Urinary bladder (tissue), 4 donors: ENCODE measurements at places on chromosomes 6 and 20. TPM values are rescaled to one million over a fixed set of nuclear protein-coding genes. Genes with fewer than 3 reads are reported as not detected.
A peak's percentile ranks its signal among the peaks of the same experiment; 100 is the strongest.

- DNase-seq, result no peak
Measured at GRCh38 chr20:42392442-42392841, 774.3 kb upstream of the CHD6 start.

The HIVEP1 gene
- 38.5 TPM for total RNA-seq

DNA sequence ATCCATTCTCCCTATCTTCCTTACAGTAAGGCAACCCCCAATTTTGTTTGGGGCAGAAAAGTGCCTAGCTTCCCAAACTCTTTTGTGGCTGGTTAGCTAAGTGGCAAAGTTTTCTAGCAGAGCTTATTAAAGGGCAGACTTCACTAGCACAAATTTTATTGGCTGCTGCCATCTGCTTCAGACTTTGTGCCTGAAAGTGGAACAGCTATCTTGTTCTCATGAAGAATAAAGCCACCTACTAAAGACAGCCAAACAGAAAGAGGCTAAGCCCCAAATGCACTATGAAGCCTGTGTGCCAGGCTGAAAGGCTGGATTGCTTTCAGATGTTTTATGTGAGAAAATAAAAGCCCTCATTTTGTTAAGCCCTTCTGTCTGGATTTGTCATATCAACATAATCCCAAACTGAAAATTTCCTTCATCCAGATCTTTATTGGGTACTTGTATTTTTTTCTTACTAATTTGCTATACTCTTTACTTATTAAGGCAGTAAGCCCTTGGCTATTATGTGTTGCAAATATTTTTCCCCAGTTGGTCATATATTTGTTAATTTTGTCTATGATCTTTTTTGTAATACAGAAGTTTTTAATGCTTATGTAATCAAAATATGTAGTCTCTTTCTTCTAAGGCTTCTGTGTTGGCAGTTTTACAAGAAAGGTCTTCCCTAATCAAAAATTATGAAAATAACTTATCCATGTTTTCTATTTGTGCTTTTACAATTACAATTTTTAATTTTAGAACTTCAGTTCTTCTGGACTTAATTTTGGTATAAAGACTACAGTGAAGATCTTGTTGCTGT lies 191.1 kb downstream of the TASP1 start:
- DNase-seq, result no peak

- DNase-seq, result peak; percentile 98
Measured at GRCh38 chr6:26123947-26124780, 36.9 kb downstream of the HFE start.

DNA sequence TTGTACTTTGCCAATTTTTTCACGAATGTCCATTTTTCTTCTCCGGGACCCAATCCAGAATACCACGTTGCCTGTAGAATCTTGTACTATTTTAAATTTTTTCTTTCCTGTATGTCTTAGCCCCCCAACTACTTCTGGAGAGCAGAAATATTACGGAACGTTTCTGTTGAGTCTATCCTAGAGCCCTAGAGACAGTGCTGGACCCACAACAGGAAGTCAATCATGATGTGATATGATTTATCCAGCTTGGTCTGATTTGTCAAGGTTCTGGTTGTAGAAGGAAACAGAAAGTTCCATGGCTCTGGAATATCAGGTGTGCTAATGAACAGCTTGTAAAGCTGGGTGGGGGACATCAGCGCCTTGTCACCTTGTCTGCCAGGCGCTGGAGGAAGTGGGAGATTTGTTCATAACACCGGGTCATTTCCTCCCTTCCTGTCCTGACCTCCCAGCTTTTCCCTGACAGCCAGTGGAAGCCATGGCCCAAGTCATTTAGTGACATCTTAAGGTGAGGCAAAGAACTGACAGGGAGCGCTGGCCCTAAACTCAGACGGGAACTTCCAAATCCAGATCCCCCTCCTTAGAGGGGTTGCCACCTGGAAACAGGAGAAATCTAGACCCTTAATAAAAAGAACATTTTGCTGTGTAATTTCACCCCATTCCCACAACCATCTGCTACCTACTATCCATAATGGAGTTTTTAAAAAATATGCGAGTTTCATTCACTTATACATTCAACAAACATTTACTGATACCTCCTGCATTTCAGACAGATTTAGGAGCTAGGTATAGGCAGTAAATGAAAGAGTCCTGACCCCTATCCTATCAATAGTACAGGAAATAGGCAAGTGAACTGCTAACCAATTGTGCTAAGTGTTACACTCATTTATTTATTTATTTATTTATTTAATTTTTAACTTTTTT lies 130.5 kb downstream of the ZFP64 start:
- no peak for DNase-seq

The UNC5CL gene
- total RNA-seq, result 0.37 TPM

The ENPP3 gene
- total RNA-seq, result 2.4 TPM

DNA sequence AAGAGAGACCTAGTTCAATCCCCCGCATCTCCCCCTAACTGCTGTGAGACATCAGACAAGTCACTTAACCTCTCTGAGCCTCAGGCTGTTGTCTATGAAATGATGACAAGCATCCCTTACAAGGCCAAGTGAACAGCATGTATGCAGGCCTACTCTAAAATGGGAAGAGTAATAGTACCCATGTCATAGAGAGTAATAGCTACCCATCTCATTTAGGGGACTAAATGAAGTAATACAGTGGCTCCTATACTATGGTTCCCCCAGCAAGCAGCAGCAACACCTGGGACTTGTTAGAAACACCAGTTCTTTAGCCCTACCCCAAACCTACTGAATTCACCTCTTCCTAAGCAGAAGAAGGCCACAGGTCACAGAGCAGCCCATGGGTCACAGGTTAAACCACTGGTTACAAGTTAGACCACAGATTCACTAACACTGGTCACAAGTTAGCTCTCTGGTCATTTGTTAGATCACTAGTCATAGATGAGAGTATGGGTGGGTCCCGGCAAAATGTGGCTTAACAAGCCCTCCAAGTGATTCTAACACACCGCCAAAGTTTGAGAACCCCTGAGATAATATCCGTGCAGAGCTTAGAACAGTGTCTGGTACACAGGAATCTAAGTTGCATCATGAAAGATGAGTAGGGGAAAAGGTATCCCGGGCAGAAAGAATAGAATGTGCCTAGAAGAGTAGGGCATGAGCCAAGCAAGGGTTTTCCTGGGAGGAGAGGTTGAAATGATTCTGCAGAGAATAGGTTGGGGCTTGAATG lies 1.4 kb downstream of the DEFB124 start:
- DNase-seq, result no peak

The MKKS gene
- 18.1 TPM for total RNA-seq

- no peak for DNase-seq
Measured at GRCh38 chr20:51616060-51616459, 73.5 kb upstream of the NFATC2 start.

GRCh38 chr6:5469101-5469846 lies 208.0 kb downstream of the FARS2 start:
- DNase-seq, result no peak

The NKAPL gene
- total RNA-seq, result 0.90 TPM
